ENCODE measurements at places on chromosomes 12 and 14.
A peak's percentile ranks its signal among the peaks of the same experiment; 100 is the strongest.

- no peak for DNase-seq
Observed at GRCh38 chr14:78767436-78767835, 597.3 kb downstream of the NRXN3 start.

DNA sequence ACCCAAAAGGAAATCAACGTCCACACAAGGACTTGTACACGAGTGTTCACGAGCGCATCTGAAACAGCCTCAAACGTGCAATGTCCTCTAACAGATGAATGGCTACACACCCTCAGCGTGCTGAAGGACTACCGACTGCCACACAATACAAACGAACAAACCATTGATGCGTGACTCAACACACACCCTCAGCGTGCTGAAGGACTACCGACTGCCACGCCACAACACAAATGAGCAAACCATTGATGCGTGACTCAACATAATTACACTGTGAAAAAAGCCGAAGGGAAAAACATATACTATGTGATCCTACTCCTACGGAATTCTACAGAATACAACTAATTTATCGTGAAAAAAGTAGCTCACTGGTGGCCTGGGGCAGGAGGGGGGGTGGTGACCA is 25.1 kb upstream of the BTBD6 start:
- no peak for DNase-seq

- no peak for DNase-seq
Observed at GRCh38 chr14:61280092-61280525, 1.0 kb downstream of the TMEM30B start.

DNA sequence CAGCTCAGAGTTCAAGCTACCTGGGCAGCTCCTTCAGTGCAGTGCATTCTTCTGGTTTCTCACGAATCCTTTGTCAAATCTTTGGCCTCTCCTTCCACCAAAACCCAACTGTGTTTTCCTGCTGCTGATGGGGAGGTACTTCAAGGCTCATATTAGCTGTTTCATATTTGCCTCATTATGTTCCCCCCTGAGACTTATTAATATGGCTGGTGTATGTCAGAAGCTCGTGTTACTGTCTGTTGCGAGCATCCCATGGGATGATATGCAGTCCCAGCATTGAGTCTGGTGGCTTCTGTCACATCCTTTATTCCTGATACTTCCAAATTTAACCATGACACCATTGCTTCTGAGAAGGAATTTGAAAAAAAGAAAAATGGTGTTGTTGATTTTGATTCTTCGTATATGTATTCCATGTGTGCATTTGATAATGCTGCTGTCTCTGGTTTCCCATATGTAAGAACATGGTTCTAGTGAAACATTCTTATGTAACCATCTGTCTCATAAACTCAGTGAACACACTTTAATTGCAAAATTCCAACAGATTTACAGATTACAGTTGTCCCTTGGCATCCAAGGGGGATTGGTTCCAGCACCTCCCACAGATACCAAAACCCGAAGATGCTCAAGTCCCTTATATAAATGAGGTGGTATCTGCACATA is 149.1 kb downstream of the KICS2 start:
- DNase-seq: no peak

GRCh38 chr12:83199069-83199468 is 512.4 kb downstream of the TMTC2 start:
- DNase-seq: no peak

- DNase-seq: peak; percentile 83
Observed at GRCh38 chr12:52884526-52885293, 20.2 kb downstream of the KRT8 start.
